ENCODE measurements at places on chromosomes 6 and 20.
A peak's percentile ranks its signal among the peaks of the same experiment; 100 is the strongest.

- no peak for DNase-seq
These were observed 10.2 kb upstream of the CHRNA4 start for GRCh38 chr20:63371291-63371865.

DNA sequence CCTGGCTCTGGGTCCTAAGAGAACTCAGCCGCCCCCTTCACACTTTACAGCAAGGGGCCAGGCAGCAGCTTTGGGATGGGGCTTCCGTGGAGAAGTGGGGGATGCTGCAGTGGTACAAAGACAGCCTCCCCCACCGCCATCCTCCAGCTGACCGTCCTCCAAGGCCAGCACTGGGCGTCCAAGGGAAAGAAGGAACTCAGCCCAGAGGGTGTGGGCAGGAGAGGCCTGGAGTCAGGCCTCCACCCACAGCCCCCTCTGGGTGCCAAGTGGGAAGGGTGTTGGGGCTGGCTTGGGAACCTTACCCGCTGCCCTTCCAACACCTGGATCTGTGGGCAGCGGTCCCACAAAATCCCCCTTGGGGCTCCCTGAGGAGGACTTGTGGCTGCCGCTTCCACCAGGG lies 13.1 kb downstream of the STMN3 start:
- no peak for DNase-seq

- no peak for DNase-seq
These were observed 7.9 kb upstream of the ARMC12 start for GRCh38 chr6:35728683-35729678.

DNA sequence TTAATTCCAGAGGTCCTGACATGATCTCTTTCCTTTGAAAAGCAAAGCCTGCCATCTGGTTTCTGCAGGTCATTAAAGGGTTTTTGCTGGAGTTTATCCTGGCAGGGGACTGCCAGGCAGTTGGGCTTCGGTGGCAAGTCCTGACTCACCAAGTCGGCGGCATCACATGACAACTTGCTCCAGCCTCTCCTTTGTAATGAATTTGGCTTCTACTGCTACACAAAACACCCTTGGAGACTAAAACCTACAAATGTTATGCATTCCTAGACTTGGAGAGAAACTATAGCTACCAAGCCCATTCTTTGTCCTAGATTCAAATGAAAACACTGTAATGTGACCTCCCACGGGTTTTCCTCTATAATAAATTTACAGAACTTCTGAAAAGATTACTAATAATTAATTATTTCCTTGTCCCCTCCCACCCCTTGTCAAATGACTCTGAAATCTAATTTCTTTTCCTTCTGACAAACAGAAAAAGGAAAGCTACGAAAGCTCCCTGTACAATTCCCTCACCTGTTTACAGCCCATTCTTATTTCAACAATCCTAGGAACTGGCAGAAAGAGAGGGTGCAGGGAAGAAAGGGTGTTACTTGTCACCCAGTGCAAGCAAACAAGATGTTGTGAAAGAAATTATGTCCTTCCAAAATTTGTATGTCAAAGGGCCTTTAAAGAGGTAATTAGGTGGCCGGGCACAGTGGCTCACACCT lies 62.9 kb downstream of the QRSL1 start:
- no peak for DNase-seq

DNA sequence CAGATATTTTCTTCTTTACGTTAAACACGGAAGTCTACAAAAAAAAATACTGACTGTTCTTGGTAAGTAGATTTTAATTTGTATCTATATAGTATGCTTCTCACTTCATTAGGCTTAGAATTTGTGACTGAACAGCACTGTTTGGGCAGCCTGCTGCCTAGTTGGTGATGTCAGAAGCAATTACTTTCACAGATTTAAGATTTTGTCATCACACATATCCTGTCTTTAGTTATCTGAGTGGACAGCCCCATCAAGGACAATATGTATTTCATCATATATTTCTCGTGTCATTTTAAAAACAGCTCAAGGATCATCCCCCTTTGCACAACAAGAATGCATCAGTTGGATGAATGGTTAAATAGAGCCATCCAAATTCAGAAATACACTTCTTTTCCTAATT lies 338.4 kb upstream of the CITED2 start:
- no peak for DNase-seq

DNA sequence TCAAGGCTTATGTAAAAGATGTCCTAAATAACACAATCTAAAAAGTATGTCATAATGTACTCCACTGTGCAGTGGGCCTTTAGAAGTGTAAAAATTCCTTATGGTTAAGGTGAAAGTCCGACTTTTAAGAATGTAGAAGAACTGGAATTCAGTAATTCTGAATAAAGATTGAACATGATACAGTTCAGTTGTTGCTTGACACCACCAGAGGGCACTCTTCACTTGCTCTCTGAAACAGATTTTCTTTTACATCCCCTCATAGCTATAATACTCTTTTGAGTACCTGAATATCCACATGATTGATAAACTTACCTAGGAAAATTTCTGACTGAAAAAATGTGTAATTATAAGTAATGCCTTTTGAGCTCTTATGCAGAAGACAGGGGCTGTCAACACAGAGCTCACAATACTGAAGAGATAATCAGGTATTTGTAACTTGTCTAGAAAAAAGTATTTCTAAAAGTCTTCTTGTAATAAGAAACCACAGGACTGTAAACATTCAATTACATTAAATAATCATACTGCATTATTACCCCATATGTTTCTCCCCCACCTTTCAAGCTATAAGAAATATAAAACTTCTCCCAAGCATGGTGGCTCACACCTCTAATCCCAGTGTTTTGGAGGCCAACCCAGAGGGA lies 92.1 kb downstream of the POPDC3 start:
- DNase-seq: peak; percentile 2

GRCh38 chr20:43946206-43946491 lies 31.5 kb downstream of the TOX2 start:
- DNase-seq: no peak

DNA sequence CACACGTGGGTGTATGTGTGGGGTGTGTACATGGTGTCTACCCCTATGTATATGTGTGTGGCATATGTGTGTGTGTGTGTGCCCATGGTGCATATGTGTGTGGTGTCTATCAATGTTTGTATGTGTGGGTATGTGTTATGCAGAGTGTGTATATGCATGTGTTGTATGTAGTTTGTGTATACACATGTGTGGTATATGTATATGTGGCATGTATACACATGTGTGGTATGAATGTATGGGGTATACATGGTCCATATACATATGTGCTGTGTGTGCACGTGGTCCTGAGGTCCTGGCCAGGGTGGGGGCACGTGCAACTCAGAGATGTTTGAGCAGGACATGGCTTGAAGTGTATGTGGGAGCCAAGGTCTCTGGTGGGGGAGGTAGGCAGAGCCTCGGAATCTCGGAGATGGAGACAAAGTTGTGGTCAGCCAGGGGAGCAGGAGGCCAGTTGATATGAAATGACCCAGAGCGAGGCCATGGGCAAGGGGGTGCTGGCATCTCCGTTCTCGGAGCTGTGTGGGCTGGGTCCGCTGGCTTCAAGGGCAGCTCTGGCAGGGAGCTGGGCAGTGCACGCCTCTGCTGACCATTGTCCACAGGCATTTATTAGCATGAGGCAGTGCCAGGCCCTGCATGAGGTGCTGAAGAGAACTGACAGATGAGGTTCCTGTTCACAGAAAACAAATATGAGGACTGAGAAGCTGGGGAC lies 276.2 kb upstream of the CHD6 start:
- no peak for DNase-seq

Measured in stimulated activated CD4-positive, alpha-beta T cell treated with anti-CD3 and anti-CD28 coated beads, Interleukin-1b, Interleukin-23, amount 100 ng/mL, for 1 hour (primary cell).